NCI-H524 treated with DMSO at 0.1 percent for 48 hours (cell line): ENCODE measurements at places on chromosomes 16 and 17.

DNA sequence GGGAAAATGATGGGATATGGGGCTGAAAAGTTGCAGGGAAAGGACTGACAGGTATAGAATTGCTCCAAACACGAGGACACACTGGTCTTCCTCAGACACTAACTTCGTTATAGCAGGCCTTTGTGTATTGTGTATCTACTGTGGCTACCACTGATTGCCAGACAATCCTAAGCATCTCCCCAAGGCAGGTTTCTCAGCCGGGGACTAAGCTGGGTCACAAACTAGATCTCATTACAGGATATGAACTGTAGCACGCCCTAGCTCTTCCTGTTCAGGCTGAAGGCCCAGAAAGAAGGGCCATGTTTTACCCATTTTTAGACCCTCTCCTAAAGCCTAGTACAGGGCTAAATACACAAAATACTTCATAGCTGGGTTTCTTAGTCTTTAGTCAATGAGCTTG, 5.1 kb upstream of the RANGRF start:
- DNase-seq: no peak

GRCh38 chr17:81315129-81315884, 20.2 kb upstream of the SLC38A10 start:
- DNase-seq: no peak

GRCh38 chr17:50276588-50277356, 2.5 kb downstream of the TMEM92 start:
- DNase-seq: no peak

- DNase-seq: no peak
These were observed 26.4 kb upstream of the CLEC3A start for GRCh38 chr16:77995843-77996455.

DNA sequence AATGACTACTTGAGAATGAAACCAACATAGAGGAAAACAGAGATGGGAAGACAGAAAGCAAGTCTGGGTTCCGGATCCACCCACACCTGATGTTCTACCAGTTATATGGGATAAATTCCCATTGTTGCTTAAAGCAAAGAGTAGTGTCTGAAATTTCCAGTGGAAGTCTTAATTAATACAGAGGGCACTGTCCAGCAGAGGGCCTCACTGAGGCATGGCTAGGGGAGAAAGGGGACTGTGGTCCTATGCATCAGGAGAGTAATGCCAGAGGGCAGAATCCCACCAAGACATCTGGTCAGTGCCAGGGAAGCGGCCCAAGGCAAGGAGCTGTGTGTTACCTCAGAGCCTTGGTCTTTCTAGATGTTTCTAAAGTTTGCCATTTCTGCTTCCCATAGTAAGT, 7.5 kb upstream of the UMOD start:
- no peak for DNase-seq

- no peak for DNase-seq
These were observed 483.1 kb upstream of the ERCC4 start for GRCh38 chr16:13436641-13437412.

DNA sequence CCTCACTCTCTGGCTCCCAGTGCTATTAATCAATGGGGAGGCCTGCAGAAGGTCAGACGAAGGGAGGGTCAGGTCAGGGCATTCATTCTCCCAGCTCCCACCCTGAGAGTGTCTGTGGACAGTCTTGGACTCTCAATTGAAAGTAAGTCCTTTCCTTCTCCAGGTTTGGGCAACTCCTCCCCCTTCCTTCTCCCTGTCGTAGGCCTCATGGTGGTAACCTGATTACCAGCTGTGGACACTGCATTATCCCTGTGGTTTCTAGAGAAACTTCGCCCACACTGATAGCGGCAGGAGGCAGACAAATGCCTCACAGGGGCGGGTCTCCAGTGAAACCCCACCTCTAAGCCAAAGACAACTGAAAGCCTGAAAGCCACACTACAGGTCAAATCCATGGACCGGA, 57.7 kb upstream of the SLC25A19 start:
- DNase-seq: no peak

DNA sequence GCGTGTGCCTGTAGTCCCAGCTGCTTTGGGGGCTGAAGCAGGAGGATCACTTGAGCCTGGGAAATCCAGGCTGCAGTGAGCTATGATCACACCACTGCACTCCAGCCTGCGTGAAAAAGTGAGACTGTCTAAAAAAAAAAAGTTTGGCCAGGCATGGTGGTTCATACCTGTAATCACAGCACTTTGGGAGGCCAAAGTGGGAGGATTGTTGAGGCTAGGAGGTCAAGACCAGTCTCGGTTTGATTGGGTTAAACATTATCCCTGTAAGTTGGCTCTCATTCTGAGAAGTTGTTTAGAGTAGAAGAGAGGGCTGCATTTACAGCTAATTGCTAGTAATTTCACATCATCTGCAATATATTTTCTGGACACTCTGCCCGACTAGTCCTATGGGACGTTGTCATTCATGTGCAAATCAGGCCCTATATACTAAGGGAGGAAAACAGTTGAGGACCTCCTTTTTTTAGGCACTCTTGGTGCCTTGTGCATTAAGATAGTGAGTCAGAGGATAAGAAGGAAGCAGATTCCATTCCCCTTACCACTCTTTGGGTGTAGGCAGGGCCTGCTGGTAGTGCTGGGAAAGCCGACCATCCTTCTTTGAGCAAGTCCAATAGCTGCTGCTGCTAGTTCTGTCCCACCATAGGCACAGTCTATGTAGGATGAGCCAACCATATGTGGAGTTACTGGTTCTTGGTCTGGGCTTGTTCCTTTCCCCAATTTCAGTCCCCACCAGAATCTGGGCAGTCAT, 18.7 kb downstream of the HMOX2 start:
- DNase-seq: no peak

- DNase-seq: no peak
These were observed 53.4 kb downstream of the ARSG start for GRCh38 chr17:68344701-68345136.

DNA sequence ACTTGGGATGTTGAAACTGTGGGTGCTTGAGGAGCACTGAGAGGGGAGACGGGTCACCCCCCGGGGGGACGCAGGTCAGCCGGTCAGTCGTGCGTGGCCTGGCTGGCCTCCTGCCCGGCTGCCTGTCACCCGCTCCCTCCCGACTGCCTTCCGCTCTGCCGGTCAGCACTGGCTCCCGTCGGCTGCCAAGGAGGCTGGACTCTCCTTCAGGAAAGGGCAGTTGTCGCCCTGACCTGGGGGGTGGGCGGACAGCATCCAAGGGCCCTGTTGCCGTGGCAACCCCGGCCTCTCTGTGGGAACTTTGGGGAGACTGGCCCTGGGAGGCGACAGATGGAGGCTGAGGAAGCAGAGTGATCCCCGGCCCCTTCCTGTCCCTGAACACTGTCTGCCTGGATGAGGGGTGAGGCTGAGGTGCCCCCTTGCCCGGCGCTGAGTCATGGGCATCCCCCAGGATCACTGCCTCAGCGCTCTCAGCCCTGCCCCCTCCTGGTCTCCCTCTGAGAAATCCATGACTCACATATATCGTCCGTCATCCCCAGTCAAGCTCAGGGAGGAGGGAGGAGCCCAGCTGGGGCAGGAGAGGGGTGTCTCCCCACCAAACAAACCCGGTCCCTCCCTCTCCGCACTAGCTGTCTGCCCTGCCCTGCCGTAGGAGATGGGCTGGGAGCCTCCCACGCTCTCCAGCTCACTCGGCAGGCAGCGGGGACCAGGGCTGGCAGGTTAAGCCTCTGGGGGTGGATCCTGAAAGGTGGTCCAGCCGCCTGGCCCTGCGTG, at the start of gene ADGRG1:
Gene ADGRG1, plus strand, starts transcription at position 623 of the 774 bp plus-strand sequence. CDS start 21,658 bp downstream, outside the sequence.
- DNase-seq: peak; percentile 11

DNA sequence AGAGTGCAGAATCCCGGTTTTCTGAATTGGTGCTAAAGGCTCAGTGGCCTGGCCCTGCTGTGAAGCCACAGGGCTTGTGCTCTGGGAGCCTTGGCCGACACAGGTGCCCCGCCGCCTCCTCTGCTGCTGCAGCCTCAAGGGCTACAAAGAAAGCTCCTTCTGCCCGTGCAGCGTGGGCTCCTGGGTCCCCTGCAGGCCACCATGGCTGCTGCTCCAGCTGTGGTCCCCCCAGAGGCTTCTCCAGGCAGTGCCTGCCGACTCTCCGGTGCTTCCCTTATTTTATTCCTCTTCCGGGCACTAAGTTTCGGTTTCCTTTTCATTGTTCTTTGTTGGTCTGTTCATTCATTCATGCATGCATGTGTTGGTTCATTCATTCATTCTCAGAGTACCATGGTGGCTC, 53.1 kb downstream of the CMIP start:
- no peak for DNase-seq

- no peak for DNase-seq
These were observed 6.4 kb downstream of the CYB561 start for GRCh38 chr17:63439687-63440086.

DNA sequence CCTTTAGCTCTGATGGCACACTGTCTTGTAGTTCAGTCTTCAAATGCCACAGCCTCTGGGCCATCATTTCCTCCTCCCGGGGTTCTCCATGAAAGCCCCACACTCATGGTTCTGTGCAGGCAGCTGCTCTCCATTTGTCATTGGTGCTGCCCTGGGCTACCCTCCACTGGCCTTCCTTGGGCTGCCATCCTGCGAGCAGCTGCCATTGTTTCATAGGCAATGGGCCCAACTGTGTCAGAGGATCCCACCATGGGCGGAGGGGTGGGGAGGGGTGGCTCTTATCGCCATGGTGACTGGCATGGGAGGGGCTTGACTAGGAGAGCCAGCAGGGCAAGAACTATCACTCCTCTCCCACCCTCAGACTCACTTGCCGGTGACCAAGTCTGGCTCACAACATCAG, 38.6 kb upstream of the BRD7 start:
- DNase-seq: no peak
